Bone marrow (tissue), 2 donors: ENCODE measurements at places on chromosomes 6 and 20.

- no peak for DNase-seq
These were observed 26.2 kb downstream of the HDAC2 start for GRCh38 chr6:113944701-113945100.

DNA sequence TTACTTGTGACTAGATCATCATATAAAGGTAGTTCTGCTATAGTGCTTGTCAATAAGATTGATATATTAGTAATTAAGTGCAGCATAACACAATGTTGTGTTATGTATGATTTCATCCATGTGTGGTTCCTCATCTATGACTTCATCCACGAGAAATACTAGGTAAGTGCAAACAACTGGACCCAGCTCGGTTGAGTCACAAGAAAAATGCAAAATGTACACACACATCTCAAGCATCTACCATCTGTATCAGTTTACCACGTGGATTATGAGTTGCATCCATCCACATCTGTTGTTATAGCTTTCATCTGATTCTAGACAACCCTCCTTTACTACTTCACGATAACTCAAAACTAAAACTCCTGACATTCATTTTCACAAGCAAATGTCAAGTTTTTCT lies 517.0 kb upstream of the CITED2 start:
- no peak for DNase-seq

GRCh38 chr6:157575436-157576145 lies 194.6 kb downstream of the ZDHHC14 start:
- DNase-seq, result no peak

- DNase-seq, result no peak
These were observed 33.9 kb downstream of the DSE start for GRCh38 chr6:116404696-116405095.

GRCh38 chr6:166558156-166559005 lies 28.1 kb downstream of the RAMACL start:
- no peak for DNase-seq
